ENCODE measurements at places on chromosomes 3 and 15.
A peak's percentile ranks its signal among the peaks of the same experiment; 100 is the strongest.

- DNase-seq = no peak
These were observed 92.6 kb downstream of the CHDH start for GRCh38 chr3:53753518-53754183.

GRCh38 chr3:61118830-61119229 lies 132.4 kb downstream of the FHIT start:
- no peak for DNase-seq

DNA sequence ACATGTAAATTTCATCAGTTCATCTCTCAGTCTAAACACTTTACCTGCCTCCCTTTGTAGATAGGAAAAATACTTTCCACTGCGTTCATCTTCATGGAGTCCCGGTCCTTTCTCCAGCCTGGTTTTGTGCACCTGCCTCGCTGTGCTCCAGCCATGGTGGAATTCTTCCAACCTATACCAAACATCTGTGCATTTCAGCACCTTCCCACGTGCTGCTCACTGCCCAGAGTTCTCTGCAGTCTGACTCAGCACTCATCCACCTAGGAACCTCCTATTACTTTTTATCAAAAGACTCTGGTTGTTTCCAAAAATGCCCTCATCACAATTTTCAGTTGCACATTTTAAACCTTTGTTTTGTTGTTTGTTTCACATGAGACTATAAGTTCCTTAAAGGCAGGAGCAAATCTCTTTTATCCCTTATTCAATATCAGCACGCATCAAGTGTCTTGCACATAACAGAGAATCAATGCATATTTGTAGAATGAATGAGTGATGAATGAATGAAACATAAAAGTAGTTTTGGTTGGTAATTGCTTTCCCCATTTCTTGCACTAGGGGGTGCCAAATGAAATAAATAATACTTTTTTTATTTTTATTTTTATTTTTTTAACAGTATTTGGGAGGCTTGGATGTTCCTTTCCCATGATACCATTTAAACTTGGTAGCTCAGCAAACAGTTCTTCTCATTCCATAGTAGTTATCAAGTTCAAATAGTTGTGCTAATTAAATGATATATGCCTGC lies 30.2 kb upstream of the ADAMTS9 start:
- DNase-seq = no peak

- DNase-seq = no peak
These were observed 16.9 kb downstream of the DUSP7 start for GRCh38 chr3:52039426-52039825.

DNA sequence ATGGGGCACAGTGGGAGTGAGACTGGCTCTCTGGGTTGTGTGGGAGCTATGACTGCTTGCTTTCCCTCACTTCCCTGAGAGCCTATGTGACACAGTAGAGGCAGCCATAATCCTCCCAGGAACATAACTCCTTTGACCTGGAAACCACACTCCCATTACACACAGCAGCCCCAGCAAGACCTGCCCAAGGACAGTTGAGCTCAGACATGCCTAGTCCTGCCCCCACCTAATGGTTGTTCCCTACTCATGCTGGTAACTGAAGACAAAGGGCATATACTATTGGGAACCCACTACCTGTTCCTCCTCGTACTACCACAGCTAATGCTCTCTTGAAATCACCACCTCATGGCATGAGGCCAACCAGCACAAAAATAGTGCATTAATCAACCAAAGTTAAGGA lies 550.4 kb upstream of the ARPP21 start:
- DNase-seq = no peak

- no peak for DNase-seq
These were observed 165.2 kb downstream of the GOLGA6L4 start for GRCh38 chr15:84400820-84401219.

DNA sequence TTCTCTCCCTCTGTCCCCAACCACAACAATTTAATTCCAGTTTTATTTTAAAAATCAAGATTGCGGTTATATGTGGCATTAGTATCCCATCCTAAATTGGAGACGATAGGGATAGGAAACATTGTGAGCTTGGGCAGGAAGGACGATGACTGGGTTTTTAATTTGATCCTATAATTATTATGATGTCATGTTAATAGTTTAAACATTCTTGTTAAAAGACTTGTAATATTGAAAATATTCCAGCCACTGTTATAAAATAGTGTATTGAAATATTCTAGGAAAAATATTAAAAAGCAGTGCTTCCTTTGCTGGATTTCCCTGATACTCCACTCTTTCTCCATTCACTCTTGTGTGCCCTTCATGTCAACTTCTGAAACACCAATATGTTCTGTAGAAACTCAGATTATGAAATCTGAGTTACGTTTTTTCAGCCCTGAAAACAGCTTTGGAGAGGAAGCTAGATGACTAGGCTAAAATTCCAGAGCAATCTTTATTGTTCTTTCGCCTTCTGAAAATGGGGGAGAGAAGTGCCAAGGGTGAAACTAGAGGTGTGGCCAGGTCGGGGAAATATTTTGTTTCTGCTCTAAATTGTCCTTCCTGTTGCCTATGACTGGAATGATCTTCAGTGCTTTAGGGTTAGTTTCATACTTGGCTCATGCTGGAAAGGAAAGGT lies 46.1 kb upstream of the MAP3K13 start:
- DNase-seq = peak; percentile 95

GRCh38 chr3:147360646-147361453 lies 45.5 kb downstream of the ZIC4 start:
- DNase-seq = no peak

- no peak for DNase-seq
These were observed 350.3 kb upstream of the DPPA4 start for GRCh38 chr3:109687626-109688025.

GRCh38 chr15:79682285-79682684 lies 214.5 kb downstream of the MTHFS start:
- no peak for DNase-seq

DNA sequence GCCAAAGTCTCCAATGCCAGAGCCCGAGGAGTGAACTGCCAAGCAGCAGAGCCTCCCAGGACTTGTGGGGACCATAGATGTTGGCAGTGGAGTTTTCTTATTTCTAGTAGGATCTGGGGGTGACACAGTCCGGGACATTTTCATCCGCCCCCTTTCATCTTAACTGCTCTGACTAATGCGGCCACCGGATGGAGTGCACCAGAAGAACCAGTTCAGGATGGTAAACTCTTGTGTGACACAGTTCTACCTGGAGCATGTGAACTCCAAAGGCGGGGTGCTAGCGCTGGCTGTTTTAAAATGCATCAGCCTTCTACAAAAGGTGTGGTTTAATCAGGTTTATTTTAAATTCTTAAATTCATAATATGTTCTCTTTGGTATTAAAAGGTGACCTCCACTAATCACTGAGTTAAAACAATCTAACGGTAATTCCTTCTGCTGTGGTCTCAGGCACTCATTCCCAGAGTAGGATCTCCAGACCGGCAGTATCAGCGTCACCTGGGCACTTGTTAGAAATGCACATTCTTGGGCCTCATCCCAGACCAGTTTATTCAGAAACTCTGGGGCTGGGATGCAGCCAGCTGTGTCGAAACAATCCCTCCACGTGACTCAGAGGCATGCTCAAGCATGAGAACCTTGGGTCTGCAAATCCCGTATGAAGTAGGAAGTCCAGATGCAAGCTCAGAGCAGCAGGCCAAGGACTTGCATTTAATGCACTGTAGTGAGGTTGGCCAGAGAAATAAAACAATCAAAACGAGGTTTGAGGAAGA lies 105.5 kb downstream of the GABRB3 start:
- no peak for DNase-seq

DNA sequence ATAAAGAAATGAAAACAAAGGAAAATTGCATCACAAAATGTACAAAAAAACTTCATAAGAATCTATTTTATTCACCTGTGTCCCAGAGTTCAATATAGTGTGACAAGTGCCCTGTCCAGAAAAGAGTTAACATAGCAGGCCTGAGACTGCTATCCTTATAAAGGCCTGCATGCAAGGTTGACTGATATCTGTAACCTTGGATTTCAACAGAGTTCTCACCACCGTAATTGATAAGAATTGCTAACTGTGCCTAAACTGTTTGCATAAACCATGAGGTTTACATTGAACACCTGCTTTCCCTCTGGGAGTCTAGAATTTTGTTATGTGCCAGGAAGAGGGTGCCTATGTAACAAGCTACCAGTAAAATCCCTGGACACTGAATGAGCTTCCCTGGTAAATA lies 461.7 kb upstream of the DPH6 start:
- DNase-seq = no peak

DNA sequence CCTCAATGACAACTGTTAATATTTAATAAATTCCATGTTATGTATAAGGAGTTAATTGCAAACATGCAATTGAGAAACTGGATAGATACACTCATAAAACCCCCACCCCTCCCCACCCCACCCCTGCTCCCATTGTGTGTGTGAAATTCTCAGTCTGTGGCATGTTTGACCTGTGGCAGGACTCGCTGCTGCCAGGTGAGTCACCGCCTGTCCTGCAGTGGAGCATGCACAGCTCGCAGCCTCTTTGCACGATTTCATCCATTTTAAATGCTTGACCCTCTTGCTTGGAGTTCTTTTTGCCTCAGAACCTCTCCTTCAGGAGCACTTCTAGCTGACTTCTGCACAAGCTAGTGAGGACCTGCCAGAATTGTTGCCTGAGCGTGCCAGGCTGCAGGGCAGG lies 5.3 kb upstream of the APEH start:
- DNase-seq = no peak

- no peak for DNase-seq
These were observed 49.7 kb upstream of the DPH6 start for GRCh38 chr15:35595656-35596055.
